ENCODE measurements at places on chromosomes 5 and 9. TPM values are rescaled to one million over a fixed set of nuclear protein-coding genes. Genes with fewer than 3 reads are reported as not detected.

GRCh38 chr9:35891646-35892045 is 14.4 kb upstream of the HRCT1 start:
- DNase-seq, result no peak

GRCh38 chr9:137705443-137705863 is 86.6 kb downstream of the EHMT1 start:
- DNase-seq, result no peak

The MRPL36 gene
- total RNA-seq, result 12.3 TPM

DNA sequence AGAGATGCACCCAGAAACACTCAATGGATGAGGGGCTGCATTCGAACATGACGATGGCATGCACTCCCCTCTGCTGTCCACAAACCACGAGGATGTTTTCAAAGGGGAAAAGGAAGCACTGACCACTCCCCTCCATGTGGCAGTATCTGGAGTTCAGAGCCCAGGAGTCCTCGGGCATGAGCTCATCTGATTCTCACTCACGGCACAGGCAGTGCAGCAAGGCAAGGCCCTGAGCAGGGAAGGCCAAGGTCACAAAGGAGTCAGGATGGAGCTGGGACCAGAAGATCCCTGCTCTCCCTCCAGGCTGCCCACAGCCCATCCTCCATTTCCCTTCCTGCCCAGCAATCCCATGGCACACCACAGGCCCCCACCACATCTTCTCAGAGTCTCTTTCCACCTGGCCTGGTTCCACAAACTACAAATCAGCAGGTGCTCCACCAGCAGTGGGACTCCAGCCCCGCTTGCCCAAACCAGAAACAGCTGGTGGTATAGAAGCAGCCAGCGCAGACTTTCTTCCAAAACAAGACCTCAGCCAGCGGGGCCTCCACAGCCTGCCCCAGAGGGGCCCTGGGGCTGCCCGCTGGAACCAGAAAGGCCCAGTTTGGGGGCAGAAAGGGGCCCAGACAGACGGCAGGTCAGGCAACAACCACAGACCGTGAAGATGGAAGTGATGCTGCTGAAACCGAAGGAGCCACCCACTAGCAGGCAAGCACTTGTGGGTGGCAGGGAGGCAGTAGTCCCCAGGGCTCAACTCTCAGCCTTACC is 12.2 kb downstream of the TNIP1 start:
- DNase-seq, result no peak

The IL13 gene
- 0.20 TPM for total RNA-seq

DNA sequence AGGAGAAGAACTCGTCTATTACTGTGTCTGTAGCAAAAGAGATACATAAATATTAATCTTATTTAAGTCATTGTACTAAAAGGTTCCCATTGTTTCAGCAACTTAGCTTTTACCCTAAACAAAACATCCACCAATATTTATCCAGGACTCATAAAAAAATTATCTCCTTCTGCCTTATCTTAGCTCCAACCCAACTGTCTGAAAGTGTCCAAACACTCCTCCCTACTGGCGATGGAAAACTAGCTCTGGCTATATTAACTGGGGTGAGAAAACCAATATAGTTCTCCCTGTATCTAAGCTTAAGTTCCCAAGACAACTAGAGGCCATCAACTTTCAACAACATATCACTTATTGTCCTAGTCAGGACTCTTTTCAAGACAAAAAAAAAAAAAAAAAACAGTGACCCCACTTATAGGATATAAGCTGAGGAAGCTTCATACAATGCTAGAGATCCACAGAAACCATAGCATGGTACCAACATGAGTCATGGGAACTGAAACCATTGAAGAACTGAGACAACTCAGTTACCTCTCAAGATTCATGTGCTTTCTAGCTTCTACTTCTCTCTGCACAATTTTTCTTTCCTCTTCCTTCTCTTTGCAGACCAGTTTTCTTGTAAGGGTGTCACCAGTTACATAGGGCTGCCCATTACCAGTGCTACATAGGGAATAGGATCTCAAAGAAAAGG is 150.7 kb upstream of the RASA1 start:
- DNase-seq, result no peak

- DNase-seq, result no peak
These were observed 189.6 kb downstream of the PIK3R1 start for GRCh38 chr5:68405026-68405684.

The ZNF879 gene
- total RNA-seq, result 4.8 TPM

The SHISAL2B gene
- not detected for total RNA-seq

The AK6 gene
- 12.6 TPM for total RNA-seq

DNA sequence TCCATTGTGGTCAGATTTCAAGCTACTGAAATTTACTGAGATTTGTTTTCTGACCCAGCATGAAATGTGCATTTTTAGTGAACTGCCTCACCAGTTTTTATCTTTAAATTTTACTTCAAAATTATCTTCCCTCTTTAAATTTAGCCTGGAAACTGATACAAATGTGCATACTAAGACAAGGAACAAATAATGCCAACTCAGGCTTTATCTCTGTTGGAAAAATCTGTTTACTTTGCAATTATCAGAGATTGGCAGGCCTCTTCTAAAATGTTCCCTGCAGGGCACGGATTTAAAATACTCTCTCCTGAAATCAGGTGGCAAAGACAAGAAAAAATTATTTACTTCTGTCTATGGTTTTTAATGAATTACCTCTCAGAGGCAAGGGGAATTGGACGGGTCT is 151.0 kb upstream of the PTCH1 start:
- DNase-seq, result no peak

DNA sequence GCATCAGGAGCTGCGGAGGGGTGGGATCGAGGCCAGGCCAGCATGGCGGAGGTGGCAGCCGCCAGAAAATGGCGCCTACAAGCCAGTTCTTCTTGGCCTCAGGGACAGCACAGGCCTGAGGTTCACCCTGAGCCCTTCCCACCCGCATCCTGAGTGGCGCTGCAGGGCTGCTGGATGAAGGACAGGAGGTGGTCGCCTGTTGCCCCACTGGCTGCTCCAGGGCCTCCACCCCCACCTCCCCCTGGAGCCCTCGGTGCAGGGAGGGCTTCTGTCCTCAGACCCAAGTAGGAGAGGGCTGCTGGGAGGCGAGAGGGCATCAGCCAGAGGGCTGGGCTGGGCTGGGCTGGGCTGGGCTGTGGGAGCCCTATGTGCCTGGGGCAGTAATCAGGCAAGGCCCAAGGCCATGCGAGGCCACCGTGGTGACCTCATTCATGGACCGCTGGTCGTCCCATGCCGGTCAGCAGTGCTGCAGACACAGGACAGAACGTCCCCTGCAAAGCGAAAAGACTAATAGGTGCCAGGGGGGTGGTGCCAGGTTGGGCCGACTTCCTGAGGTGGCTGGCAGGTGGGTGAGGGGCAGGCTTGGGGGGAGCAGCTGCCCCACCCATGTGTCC is 13.8 kb downstream of the GPSM1 start:
- DNase-seq, result no peak

The AMBP gene
- total RNA-seq, result not detected

DNA sequence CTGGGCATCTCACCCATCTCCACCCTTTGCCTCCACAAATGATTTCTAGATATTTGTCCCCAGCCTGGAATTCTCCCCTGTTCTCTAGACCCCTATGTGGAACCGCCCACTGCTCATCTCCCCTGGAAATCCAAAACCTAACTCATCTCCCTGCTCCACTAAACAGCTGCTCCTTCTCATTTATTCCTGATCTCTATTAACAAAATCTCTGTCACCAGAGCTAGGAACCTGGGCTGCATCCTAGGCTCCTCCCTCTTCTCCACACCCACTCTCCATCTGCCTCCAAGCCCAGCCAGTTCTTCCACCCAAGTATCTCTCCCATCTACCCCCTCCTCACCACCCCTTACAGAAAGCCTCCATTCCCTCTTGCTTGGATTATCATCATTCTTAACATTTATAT is 24.0 kb upstream of the SYNPO start:
- no peak for DNase-seq

The GGTA1 gene
- total RNA-seq, result 0.50 TPM

DNA sequence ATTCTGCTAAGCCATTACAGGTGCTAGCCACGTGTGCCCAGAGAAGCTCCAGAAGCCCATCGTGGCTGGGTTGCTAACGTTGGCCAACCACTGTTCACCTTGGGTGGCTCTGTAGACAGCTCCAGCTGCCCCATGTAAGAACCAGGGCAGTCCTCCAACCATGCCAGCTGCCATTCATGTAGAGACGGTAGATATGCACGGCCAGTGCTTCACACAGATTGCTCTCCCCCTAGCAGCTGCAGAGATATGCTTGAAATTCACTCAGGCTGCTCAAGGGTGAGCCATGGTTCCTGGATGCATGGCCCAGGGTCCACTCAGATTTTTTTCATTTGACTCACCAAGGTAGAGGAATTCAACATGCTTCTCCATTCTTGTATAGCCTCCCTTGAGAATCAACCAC is 31.0 kb downstream of the GADD45G start:
- no peak for DNase-seq

DNA sequence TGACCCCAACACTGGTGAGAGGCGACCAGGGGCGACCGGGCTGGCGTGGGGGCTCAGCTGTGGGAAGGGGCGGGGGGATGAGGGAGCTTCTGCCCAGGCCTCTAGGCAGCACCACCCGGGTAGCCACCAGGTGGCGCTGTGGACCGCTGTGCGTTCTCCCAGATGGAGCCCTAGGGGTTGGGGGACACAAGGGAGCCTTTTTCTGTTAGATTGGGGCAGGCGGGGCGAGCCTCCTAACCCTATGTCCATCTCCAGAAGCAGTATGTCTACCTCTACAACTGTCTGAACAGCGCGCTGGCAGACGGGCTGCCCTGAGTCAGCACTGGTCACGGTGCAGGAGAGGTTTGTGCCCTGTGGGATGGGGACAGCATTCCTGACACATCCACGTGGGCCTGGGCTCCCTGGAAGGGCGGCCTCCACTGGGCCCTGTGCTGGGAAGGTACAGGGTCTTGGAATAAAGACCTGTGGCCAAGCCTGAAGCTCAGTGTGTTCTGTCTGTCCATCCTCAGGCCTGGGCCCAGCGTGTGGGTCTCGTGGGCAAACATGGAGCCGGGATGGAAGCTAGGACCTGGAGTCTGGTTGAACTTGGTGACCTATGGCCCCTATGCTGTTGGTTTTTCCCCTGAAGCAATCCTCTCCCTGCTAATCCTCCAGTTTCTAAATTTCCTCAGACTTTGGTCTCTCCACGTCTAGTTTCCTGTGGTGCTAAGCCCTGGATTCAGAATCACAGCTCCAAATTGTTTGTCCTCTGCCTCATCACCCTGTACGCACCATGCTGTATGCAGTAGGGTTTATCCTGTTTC is 23.1 kb upstream of the SPTLC1 start:
- peak; percentile 80 for DNase-seq

The DOCK8 gene
- total RNA-seq, result 160 TPM

GRCh38 chr5:90802474-90803317 is 244.1 kb downstream of the ADGRV1 start:
- DNase-seq, result no peak

DNA sequence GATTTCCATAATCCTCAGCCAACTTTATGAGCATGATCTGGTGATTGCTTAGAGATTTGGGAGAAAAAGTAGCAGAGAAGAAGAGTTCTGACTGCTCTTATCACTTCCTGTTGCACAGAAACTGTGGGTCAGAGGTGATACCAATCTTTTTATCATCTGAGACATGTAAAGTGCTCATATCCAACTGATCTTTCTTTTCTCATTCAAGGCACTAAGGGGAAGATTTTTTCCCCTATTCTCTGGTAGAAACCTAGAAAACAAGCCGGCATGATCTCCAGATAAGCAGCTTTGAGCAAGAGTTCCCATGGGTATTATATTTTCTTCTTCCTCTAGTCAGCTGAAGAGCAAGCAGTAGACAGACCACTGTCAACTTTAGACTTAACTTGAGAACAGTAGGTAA is 29.0 kb upstream of the GPR150 start:
- DNase-seq, result no peak
